Esophagus squamous epithelium (tissue), 5 donors: ENCODE measurements at places on chromosomes 4 and X.

- no peak for DNase-seq
These were observed 11.6 kb downstream of the PLAC1 start for GRCh38 chrX:134646691-134647090.

DNA sequence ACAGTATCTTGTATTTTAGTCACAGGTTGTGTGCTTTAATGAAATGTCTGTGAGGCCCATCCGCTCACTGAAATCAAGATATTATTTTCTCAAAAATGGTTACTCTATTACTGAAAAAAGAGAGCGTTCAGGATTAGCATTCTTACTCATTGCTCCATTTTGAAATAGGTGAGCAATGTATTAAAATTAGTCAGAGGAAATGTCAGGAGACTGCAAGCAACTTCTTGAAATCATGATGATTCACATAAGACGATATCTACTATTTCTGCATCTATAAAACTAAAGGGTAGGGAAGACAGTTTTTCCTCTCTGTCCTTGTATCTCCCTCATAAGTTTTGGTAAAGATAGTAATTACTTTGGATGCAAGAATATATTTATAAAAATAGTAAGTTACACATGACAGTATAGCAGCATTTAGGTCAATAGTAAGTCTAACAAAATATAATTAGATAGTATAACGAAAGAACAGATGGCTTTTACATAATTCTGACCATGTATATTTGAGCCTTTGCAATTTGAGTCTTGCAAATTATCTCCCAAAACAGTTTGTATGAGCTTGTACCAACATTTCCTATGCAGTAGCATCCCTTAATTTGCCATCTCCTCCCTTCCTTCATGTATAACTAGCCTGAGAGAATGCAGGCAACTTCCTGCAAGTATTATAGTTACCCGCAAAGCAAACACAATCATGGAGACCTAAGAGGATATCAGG lies 937.8 kb downstream of the PCDH7 start:
- DNase-seq: no peak

GRCh38 chr4:1590244-1590643 lies 93.9 kb downstream of the FAM53A start:
- DNase-seq: no peak

GRCh38 chr4:60344908-60345307 lies 855.2 kb upstream of the ADGRL3 start:
- no peak for DNase-seq

DNA sequence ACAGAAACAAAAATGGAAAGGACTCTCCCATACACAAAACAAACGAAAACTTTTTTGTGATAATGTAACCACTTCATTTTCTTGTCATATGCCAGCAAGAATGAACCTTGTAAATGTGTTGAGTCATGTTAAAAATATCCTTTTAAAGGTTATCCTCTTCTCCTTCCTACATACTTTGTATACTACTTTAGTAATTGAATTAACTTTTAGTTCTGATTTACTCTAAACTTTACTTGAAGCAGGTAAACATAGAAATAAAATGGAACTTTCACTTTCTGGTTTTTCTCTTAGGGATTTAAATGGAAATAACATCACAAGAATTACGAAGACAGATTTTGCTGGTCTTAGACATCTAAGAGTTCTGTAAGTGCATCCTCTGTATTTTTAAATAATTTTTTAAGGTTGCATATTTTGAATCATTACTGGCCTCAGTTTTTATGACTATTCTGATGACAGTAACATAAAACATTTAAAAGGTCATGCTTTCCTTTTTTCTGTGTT lies 4.7 kb downstream of the SLIT2 start:
- no peak for DNase-seq

GRCh38 chr4:1868293-1868692 lies 2.9 kb upstream of the NSD2 start:
- no peak for DNase-seq

GRCh38 chr4:122776916-122777315 lies 44.4 kb downstream of the BBS12 start:
- DNase-seq: no peak

GRCh38 chr4:93317057-93317456 lies 511.5 kb upstream of the ATOH1 start:
- no peak for DNase-seq

GRCh38 chr4:31518796-31519250 lies 798.7 kb downstream of the PCDH7 start:
- DNase-seq: no peak

DNA sequence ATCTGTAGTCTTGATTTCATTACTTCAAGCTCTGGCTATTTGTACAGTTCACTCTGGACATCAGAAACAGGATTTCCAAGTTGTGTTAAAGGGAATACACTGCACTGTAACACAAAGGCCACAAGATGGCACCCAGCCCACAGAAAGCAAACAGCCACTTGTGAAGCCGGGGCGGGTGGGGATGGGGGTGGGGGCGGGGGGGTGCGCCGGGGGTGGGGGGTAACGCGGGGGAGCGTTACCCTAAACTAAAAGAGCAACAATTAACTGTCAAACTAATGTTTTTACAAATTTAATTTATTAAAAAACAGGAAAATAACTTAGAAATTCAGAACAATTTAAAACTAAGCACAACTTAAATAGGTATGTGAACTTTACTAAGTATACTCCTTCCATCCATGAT lies 27.3 kb downstream of the PRDX4 start:
- no peak for DNase-seq

GRCh38 chr4:42906341-42906740 lies 13.8 kb downstream of the GRXCR1 start:
- DNase-seq: no peak

GRCh38 chr4:171932238-171932637 lies 119.0 kb downstream of the GALNTL6 start:
- DNase-seq: no peak

DNA sequence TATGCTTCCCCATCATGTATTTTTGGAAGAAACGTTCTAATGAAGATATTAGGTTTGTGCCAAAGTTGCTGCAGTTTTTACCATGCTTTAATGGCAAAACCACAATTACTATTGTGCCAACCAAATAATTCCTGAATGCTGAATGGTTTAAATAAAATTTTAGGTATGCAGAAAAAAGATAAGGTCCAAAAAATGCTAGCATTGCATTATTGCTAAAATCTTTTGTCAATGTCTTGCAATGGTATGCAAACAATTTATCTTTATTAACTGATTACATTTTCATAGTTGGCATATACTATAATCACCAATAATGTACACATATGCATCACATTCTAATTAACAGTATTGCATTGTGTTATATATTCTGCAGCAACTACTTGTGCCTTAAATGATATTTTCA lies 1657.4 kb upstream of the IGFBP7 start:
- DNase-seq: no peak

DNA sequence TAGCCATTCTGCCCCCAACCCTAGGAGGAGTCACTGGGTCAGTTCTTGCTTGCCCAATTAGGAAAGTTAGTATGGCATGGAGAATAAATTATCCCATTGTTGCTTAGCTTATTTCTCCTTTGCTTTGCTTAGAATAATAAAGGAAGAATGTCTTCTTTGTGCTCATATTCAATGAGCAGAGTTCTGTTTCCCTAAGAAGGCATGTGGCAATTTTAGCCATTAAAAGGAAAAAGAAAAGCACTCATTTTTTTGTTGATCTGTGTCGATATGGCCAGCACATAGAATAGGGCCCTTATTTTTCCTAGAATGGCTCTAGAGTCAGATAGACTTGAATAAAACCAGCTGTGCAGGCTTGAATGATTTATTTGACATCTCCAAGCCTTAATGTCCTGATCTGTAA lies 166.4 kb upstream of the PPARGC1A start:
- no peak for DNase-seq

DNA sequence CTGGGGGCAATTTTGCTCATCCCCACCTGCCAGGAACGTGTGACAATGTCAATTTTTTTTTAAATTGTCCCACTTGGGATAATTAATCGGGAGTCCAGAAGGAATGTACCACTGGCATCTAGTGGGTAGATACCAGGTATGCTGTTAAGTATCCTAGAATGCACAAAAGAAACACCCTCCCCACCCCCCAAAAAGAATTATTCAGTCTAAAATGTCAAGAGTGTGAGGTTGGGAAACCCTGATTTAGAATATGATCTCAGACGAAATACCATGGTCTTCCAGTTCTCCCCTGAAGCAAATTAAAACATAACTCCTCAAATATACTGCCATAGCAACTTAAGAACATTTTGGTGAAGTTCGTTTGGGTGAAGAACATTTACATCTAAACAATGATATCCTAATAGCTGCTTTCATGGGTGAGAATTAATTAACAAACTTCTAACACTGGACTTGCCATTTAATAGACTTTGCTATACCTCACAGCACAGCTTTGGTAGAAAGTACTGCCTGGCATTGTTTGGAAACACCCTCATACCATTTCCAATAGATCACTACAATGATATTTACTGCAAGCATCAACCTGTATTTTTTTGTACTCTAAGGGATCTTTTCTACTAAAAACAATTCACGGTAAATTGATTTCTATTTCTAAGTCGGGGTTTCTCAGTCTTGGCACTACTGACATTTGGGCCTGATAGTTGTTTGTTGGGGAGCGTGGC lies 36.5 kb downstream of the SH3RF1 start:
- no peak for DNase-seq

GRCh38 chr4:30380404-30380998 lies 339.7 kb upstream of the PCDH7 start:
- DNase-seq: no peak
